Muscle of arm (tissue), 14 donors: ENCODE measurements at places on chromosomes 6 and 20.

GRCh38 chr6:93343476-93343875, 75.9 kb downstream of the EPHA7 start:
- no peak for DNase-seq

DNA sequence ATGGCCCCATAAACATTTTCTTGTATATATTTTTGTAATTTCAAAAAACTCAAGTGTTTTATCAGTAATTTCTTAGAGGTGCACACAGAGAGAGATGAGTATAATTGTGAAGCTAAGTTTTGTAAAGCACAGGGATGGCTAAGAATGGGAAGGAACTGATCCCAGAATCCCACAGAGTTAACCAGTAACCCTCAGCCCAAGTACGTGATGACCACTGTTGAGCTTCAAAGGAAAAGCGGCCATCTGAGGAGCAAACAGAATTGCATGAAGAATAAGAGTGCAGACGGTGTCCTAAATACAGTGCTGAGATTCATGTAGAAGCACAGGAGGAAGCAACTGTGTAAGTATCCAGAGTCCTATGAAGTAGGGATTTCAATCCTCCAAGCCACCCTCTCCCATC, 28.1 kb upstream of the HLA-C start:
- no peak for DNase-seq

DNA sequence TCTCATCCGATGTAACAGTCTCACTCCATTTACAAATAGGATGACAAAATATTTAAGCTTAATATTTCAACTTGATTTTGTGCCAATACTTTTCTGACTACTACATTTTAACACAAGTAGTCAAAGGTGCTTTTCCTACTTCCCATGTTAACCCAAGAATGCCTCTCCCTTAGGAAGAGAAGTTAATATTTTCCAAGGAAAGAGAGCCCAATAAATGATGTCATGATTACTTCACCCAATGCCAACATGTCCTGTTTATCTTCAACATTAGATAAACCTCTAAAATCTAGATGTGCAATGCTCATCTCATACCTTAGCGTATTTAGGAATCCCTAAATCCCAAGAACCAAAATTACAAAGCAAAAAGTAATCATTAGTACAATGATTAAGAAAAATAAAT, 156.7 kb upstream of the TENT5A start:
- DNase-seq = no peak

DNA sequence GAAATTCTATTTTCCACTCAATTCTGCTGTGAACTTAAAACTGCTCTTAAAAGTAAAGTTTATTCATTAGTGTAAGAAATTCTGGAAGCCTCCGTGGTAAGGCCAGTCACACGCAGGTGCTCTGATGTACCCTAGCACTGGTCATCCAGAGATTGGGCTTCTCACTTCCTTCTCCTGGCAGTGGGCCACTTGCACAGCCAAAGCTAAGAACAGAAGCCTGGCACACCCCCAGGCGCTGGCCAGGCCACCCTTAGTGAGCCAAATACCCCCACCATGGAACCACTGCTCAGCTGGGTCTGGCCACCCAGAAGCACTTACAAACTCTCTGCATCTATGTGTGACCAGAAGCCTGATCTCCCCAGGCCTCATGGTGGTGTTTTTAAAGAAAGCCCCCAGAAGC, 35.3 kb upstream of the ARFGEF2 start:
- no peak for DNase-seq

- no peak for DNase-seq
Measured at GRCh38 chr6:44367681-44368080, 19.8 kb upstream of the CDC5L start.

DNA sequence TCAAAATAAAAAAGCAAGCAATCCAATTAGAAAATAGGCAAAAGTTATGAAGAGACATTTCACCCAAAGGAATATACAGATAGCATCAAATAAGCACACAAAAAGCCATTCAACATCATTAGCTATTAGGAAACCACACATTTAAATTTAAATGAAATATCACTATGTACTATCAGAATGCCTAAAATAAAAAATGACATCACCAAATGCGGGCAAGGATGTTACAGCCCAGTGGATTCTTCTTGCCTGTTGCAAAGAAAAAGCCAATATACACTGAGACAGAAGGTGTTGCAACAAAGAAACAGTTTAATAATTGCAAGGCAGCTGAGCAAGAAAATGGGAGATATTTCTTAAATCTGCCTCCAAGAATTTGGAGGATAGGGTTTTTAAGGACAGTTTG, 31.0 kb upstream of the MBOAT1 start:
- DNase-seq = no peak

- DNase-seq = peak; percentile 90
Measured at GRCh38 chr6:26270903-26271667, 93.9 kb upstream of the BTN3A2 start.

GRCh38 chr20:13297147-13297899, 76.2 kb downstream of the ISM1 start:
- DNase-seq = no peak
